ENCODE measurements at places on chromosomes 6 and 20.
A peak's percentile ranks its signal among the peaks of the same experiment; 100 is the strongest.

DNA sequence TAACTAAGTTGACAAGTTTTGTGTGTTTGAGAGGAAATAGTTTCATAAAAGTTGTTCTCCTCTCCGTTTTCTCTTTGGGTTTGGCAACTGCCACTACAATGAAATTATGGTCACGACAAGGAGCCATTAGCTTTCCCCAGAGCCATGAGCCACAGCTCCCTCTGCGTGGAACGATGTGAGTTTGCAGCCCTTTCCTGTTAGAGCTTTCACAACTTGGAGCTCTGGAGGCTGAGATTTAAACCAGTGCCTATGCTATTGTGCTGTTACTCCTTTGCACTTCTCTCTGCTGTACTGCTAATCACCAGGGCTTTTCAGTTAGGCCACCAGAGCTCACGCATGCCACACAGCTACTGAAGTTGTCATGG lies 29.3 kb upstream of the TXNDC5 start:
- no peak for DNase-seq

- no peak for DNase-seq
These were observed 78.2 kb upstream of the NXT1 start for GRCh38 chr20:23272176-23273029.

DNA sequence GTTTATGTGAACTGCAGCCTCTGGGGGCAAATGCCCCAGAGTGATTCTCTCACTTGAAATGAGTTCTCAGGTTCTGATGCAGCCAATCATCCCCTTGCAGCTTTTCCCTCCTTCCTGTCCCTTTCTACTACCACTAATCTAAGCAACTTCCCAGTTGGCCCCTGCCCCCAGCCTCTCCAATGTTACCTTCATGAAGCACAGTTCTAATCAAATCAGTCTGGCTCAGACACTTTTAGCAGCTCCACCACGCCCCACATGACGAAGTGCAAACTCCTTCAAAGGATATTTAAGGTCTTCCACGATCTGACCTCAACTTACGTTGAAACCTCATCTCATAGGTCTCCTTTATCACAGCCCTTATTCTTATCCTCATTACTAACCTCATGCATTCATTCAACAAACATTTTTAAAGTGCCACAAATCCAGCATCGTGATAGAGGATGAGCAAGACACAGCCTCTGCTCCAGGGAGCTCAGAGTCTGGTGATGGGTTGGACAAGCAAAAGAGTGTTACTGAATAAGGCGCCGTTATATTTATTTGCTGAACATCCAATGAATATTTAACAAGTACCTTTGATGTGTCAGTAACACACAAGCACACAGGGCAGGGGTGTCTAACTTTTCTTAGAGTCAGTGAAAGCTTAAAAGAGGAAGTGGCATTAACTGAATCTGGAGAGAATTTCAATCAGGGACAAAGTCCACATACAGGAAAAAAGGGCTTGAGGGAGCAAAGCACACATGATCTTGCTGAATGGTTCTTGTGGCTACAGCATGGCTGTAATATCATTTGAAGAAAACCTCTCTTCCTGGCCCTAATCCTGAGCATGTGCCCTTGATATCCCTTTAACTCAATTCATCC lies 20.4 kb upstream of the DTNBP1 start:
- peak; percentile 70 for DNase-seq

- DNase-seq: no peak
These were observed 55.5 kb downstream of the FOXC1 start for GRCh38 chr6:1665214-1665613.

DNA sequence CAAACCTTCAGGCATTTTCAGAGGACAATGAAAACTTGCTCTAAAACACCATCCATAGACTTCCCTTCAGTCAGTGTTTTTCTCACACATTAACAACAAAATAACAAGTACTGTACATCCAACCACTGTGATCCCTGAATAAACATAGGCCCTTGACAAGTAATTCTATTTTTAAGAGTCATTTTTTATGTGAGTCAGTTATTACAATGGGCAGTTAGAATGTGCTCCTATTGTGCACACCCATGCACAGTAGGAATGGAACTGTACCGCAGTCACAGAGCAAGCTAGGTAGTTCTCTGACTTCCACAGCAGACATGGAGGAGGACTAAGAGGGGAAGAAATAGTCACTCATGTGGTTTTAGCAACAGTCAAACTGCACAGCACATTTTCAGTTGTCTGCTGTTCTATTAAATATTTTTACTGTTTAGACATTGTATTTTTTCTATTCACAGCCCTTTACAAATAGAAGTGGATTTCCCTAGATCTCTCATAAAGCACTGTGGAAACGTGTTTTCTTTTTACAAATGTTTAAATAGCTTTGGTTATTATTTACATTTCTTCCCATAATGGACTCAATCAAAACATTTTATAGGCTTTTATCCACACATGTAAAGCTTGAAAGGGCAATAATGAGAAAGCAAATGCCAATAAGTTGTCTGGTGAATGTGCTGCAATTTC lies 100.4 kb downstream of the JAG1 start:
- no peak for DNase-seq

GRCh38 chr6:169118346-169118830 lies 135.3 kb downstream of the THBS2 start:
- DNase-seq: no peak

GRCh38 chr6:89381031-89381430 lies 28.5 kb upstream of the UBE2J1 start:
- no peak for DNase-seq

GRCh38 chr20:23161968-23162696 lies 76.0 kb upstream of the CD93 start:
- DNase-seq: peak; percentile 99

GRCh38 chr6:81849248-81849647 lies 96.8 kb upstream of the TENT5A start:
- no peak for DNase-seq

- DNase-seq: no peak
These were observed 7.9 kb upstream of the SLC22A16 start for GRCh38 chr6:110484321-110484720.

DNA sequence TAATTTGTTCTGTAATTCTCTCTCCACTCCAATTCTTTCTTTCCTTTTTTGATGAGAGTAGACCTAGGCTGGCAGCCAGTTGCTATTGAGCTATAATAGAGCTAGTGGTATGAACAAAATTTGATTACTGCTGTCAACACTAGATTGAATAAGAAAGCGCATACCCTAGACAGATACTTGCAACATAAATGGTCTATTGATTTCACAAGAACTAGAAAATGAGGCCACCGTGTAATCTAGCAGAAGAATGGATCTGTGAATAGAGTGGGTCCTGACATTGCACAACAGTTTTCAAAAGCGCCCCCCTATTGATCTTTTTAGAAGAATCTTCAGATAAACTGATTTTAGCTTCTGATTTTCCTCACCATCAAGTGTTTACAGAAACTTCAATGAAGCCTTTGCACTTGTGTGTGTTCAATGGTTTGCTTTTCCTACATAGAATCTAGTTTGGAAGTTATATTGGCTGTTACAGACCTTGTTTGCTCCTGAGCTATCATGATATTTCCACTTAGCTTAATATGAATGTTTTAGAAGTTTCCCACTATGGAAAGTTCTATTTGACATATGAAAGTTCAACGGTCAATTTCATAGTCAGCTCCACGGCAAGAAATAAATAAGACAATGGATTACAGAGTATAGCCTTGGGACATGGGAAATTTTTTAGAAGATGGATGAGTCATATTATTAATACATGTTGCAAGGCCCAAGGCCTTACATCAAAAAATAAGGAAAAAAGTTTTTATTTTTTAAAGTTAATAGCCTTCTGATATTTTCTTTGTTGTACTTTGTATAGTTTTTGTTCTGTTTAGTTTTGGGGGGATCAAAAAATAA lies 55.6 kb downstream of the UTRN start:
- DNase-seq: no peak

Data from small intestine (tissue), 16 donors.